Activated CD4-positive, alpha-beta T cell treated with anti-CD3 and anti-CD28 coated beads for 36 hours (primary cell): ENCODE measurements at places on chromosomes 2 and 18.

- no peak for DNase-seq
- H3K36me3 ChIP-seq = peaks cover 30% of the 10 kb centered on the region
- H3K27me3 ChIP-seq = no peaks in the 10 kb centered on the region
- no peak overlapping the region for H3K27ac ChIP-seq
- no peak overlapping the region for H3K4me3 ChIP-seq
Measured at GRCh38 chr18:35073186-35074105, 32.2 kb downstream of the MAPRE2 start.

- H3K27ac ChIP-seq = no peak overlapping the region
- H3K4me1 ChIP-seq = no peaks in the 10 kb centered on the region
- DNase-seq = no peak
- no peaks in the 10 kb centered on the region for H3K36me3 ChIP-seq
Measured at GRCh38 chr2:229220254-229220653, 50.8 kb downstream of the PID1 start.

GRCh38 chr18:61502472-61502871, 169.2 kb downstream of the CDH20 start:
- no peaks in the 10 kb centered on the region for H3K4me1 ChIP-seq
- H3K4me3 ChIP-seq = no peak overlapping the region
- H3K36me3 ChIP-seq = no peaks in the 10 kb centered on the region
- peaks cover 10% of the 10 kb centered on the region for H3K27me3 ChIP-seq
- H3K27ac ChIP-seq = no peak overlapping the region

GRCh38 chr2:68660658-68661057, 17.3 kb downstream of the PROKR1 start:
- H3K27me3 ChIP-seq = peaks cover 21% of the 10 kb centered on the region
- no peak overlapping the region for H3K27ac ChIP-seq
- H3K4me1 ChIP-seq = peaks cover 23% of the 10 kb centered on the region

GRCh38 chr2:223532161-223532560, 70.0 kb downstream of the SCG2 start:
- no peaks in the 10 kb centered on the region for H3K27me3 ChIP-seq
- no peaks in the 10 kb centered on the region for H3K36me3 ChIP-seq
- H3K4me1 ChIP-seq = no peaks in the 10 kb centered on the region
- DNase-seq = no peak
- H3K4me3 ChIP-seq = no peak overlapping the region
- H3K27ac ChIP-seq = no peak overlapping the region

- H3K36me3 ChIP-seq = no peaks in the 10 kb centered on the region
- peaks cover 7% of the 10 kb centered on the region for H3K27me3 ChIP-seq
- no peak overlapping the region for H3K27ac ChIP-seq
Measured at GRCh38 chr2:118589721-118590120, 257.7 kb downstream of the EN1 start.

DNA sequence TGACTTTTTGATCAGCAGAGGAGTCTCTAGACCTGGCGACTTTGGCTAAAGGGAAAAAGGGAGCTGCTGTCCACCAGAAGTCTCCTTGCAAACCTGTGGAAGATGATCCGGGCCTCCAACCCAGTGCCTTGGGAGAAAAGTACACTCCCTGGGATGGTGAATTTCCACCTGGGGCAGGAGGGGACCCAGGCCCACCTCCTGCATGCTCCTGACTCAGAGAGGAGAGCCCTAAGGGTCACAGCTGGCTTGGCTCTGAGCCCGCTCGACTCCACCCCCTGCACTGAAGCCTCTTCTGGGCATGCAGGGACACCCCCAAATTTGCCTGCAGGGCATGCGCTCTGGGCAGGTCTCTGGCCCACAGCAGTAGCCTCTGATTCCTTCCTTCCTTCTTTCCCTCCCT, 66.5 kb downstream of the PDCL3 start:
- DNase-seq = no peak
- H3K36me3 ChIP-seq = no peaks in the 10 kb centered on the region
- H3K27ac ChIP-seq = no peak overlapping the region
- H3K4me1 ChIP-seq = peaks cover 27% of the 10 kb centered on the region

GRCh38 chr2:216474925-216475670, 23.5 kb upstream of the RPL37A start:
- peaks cover 22% of the 10 kb centered on the region for H3K4me1 ChIP-seq
- no peak overlapping the region for H3K4me3 ChIP-seq
- peak overlapping the region; percentile 43 for H3K27ac ChIP-seq
- peak; percentile 59 for DNase-seq
- no peaks in the 10 kb centered on the region for H3K27me3 ChIP-seq
- H3K36me3 ChIP-seq = peaks cover 21% of the 10 kb centered on the region

GRCh38 chr2:205750797-205751196, 68.5 kb downstream of the NRP2 start:
- no peaks in the 10 kb centered on the region for H3K4me1 ChIP-seq
- H3K36me3 ChIP-seq = no peaks in the 10 kb centered on the region
- H3K4me3 ChIP-seq = no peak overlapping the region
- peaks cover 5% of the 10 kb centered on the region for H3K27me3 ChIP-seq
- H3K27ac ChIP-seq = no peak overlapping the region

GRCh38 chr2:108920686-108921085, 68.3 kb downstream of the EDAR start:
- H3K27me3 ChIP-seq = no peaks in the 10 kb centered on the region
- no peak for DNase-seq
- H3K4me3 ChIP-seq = no peak overlapping the region
- no peaks in the 10 kb centered on the region for H3K36me3 ChIP-seq

GRCh38 chr2:162828545-162828944, 10.0 kb downstream of the KCNH7 start:
- H3K4me1 ChIP-seq = no peaks in the 10 kb centered on the region
- no peaks in the 10 kb centered on the region for H3K36me3 ChIP-seq
- H3K27me3 ChIP-seq = no peaks in the 10 kb centered on the region
- no peak overlapping the region for H3K27ac ChIP-seq
- H3K4me3 ChIP-seq = no peak overlapping the region

GRCh38 chr2:29874745-29875144, 46.6 kb downstream of the ALK start:
- peaks cover 4% of the 10 kb centered on the region for H3K27me3 ChIP-seq
- no peak for DNase-seq
- no peak overlapping the region for H3K4me3 ChIP-seq
- H3K4me1 ChIP-seq = no peaks in the 10 kb centered on the region
- H3K36me3 ChIP-seq = no peaks in the 10 kb centered on the region

- no peaks in the 10 kb centered on the region for H3K36me3 ChIP-seq
- H3K4me3 ChIP-seq = no peak overlapping the region
- peak; percentile 30 for DNase-seq
- peaks cover 42% of the 10 kb centered on the region for H3K4me1 ChIP-seq
- no peak overlapping the region for H3K27ac ChIP-seq
Measured at GRCh38 chr2:217614498-217614897, 388.3 kb downstream of the TNS1 start.
